ENCODE measurements at places on chromosomes 16 and 17.

DNA sequence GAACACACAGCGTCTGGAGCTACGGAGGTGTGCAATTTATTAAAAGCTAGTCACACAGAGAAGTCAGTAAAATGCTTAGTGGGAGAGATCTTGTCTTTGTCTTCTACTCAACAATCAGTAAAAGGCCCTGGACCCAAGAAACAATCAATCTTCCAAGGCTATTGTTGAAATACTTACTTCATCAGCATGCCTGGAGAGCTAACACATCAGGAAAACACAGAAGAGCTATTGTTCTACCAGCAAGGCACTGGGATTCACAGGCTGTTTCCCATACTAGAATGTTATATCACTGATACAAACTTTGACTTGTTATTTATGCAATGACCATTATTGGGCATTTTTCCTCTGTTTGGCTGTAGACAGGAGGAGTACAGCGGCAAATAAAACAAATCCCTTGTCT is 247.8 kb upstream of the ERCC4 start:
- DNase-seq: no peak

- no peak for DNase-seq
Observed at GRCh38 chr17:8147805-8148404, 4.3 kb downstream of the PER1 start.

GRCh38 chr17:77741109-77741508 is 217.4 kb upstream of the TNRC6C start:
- no peak for DNase-seq

- peak; percentile 53 for DNase-seq
Observed at GRCh38 chr16:16127469-16128116, 95.7 kb downstream of the ABCC6 start.

DNA sequence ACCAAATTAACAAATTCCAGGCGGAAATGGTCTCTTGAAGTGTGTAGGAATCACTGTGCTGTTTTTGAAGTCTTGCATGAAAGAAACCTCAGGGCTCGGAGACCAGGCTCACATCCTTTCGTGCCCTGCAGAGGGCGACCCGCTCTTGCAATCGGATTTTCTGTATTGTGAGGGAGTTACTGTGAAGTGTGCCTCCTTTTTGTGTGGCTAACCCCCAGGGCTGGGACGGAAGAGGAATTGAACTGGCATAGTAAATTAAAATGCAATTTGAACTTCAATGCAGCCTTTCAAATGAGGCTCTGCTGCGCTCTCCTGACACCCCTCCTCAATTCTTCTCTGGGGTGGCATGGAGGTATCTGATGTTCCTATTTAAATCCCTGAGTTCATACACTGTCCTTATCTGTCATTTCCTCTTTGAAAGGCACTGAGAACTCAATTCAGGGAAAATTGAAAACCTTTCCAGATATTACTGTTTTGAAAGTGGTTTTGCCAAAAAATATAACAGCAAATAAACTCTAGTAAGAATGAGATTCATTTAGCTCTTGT is 51.5 kb upstream of the MGAT5B start:
- peak; percentile 41 for DNase-seq

DNA sequence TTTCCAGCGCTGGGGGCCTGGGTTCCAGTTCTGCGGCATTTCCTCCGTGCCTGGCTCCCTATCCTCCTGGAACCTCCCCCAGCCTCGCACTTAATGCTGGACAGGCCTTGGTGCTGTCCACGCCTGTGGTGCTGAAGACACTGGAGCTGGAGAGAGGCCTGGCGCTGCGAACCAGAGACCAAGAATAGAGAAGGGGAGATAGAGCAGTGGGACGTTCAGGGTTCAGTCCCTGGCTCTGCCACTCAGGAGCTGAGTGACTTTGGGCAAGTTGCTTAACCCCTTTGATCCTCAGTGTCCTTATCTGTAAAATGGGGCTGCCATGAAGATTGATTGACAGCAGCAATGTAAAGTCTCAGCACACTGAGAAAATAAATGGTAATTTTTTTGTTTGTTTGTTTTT is 11.9 kb downstream of the SBK1 start:
- DNase-seq: no peak

DNA sequence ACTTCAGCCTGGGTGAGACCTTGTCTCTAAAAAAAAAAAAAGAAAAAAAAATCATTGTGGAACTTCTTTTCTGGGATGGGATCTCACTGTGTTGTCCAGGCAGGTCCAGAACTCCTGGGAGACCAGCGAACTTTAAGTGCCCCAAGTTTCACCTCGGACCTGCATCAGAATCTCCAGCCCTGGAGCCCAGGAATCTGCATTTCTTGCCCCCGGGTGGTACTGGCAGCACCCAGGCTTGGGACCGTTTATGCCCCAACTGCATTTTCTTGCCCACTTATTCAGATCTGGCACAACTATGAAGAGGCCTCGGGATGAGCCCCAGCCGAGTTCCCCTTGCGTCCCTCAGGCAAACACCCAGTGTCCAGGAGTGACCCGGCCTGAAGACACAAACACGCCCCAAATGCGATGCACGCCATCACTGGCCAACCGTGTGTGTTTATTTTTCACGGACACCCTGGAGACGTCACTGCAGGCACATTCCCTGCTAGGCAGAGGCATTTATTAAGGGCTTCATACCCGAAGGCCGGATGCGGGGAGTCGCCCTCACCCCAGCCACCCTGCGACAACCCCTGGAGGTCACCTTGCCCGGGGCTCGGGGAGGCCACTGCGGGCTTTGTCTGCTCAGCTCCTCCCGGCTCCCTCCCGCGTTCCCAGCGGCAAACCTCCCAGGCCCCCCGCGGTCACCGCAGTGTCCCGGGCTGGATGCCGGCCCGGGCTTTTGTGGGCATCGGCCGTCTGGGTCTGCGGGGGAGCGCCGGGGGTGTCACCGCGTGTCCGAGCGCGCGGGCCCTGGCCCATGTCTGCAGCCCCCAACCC is 684 bp upstream of the SPIRE2 start:
- DNase-seq: no peak

GRCh38 chr17:37106049-37106448 is 157.3 kb downstream of the AATF start:
- no peak for DNase-seq

DNA sequence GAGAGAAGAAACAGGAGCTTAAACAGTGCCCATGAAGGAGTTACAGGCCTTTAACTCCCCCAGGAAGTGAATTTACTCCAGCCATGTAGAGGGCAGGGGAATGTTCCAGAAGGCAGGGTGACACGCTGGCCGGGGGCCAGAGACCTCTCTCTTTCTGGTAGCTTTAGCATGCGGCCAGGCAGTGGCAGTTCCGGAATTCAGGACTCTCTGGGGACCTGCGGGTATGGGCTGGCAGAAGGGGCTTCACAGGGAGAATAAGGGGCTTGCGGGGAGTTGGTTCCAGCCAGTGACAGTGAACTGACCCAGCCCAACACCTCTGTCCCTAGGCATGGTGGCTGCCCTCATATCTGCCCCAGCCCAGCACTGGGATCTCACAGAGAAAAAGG is 40.0 kb downstream of the MYH3 start:
- DNase-seq: no peak

DNA sequence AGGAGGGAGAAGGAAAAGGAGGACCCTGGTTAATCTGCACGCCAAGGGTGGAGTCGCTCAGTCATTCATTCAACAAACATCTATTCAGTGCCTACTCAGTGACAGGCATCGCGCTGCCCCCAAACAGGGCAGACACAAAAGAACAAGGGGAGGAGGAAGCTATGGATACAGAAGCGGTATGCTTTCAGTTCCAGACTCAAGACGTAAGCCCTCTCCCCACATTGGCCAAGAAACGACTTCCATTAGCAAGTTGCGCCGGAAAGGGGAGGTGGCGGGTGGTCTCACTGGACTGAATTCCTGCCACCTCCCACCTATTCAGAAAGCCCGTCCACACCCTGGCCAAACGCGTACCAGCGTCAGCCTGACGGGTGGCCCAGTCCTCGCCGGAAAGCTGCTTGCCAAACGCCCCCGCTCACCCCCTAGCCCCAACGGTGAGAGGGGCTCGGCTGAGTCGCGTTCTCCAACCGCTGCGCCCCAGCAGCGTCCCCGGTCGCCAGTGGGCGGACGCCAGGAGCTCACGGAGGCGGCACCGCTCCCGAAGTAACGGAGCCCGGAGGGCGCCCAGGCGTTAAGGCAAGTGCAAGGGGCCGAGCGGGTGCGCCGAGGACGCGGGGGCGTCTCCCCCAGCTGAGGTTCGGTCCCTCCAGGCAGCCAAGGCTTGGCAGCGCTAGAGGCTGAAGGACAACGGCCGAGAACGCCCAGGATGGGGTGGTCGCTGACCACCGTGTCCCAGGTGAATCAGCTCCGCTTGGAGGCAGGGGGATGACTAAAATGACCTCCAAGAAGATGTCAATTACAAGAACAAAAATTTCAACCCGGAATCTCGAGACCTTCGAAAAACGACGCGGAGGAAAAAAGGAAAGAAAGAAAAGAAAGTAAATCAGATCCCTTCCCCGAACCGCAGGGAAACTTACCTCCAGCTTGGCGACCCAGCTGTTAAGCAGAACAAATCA is 470.7 kb downstream of the SOX9 start:
- no peak for DNase-seq

- DNase-seq: no peak
Observed at GRCh38 chr16:74296104-74296431, 546 bp upstream of the PSMD7 start.

DNA sequence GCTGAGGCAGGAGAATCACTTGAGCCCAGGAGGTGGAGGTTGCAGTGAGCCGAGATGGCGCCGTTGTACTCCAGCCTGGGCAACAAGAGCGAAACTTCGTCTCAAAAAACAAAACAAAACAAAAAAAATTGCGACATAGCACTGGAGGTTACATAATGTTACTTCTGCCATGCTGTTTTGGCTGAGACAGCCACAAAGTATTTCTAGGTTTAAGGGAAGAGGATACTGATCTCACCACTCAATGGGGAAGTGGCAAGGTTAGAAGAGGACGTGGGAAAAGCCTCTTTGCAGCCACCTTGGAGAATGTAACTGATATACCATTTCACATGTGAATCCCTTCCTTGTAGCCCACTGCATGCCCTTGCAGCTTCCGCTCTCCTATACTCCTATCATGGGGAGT is 131.2 kb upstream of the NLRP1 start:
- no peak for DNase-seq

GRCh38 chr17:49554694-49555494 is 20.8 kb upstream of the NXPH3 start:
- no peak for DNase-seq

- no peak for DNase-seq
Observed at GRCh38 chr17:42678951-42679491, 2.2 kb upstream of the PLEKHH3 start.

DNA sequence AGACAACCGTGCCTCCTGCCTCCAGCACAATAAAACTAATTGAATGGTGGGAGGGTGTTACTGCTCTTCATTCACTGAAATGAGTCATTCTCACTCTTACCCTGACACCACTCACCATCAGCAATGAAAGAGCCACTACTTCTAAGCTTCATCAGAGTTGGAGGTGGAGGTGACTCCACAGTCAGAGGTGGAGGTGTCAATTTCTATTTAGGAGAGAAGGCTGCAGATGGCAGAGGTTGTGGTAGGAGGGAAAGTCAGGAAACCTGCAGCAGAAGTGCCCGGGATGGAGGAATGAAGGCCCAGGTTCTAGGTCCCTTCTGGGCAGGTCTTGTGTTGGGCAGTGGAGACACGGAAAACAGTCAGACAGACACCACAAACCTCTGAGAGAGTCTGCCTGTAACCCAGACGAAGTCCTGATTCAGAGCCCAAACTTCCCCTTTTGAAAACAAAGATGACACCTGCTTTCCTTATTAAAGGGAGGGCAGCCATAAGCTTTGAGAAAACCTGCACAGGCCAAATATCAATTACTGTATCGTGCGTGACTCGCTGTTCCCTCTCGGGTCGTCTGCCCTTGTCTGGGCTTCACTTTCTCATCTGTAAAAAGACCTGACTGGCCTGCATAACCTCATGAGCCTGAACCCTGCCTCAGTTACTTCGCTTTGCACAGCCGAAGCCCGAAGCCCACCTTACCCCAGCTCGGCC is 668 bp downstream of the ATPAF2 start:
- peak; percentile 39 for DNase-seq

- no peak for DNase-seq
Observed at GRCh38 chr17:36975922-36976515, 27.3 kb downstream of the AATF start.

GRCh38 chr16:86041807-86042206 is 142.8 kb downstream of the IRF8 start:
- DNase-seq: no peak

DNA sequence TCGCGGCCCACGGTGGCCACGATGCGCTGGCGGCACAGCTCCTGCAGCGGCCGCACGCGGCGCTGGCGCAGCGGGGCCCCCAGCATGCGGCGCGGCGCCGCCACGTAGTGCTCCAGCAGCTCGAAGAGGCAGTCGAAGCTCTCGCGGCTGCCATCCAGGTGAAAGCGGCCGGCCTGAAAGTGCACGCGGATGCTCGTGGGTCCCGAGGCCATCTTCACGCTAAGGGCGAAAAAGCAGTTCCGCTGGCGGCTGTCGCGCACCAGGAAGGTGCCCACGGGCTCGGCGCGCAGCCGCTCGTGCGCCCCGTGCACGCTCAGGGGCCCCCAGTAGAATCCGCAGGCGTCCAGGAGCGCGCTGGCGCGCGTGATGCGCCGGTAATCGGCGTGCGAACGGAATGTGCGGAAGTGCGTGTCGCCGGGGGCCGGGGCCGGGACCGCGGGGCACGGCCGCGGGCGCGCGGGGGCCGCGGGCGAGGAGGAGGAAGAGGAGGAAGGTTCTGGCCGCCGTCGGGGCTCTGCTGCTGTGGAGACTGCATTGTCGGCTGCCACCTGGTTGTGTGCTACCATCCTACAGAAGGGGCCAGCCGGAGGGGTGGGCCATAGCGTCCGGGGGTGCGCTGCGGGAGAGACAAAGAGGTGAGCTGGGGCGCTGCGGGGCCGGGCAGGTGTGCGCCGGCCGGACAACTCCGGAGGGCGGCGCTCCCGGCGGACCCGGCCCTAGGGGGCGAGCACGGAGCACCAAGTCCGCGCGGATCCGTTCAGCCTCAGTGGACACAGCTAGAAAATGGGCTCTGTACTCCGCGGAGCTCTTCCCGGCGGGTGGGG is 879 bp downstream of the SOCS1 start:
- DNase-seq: peak; percentile 30

GRCh38 chr16:9567666-9568065 is 476.2 kb downstream of the HAPSTR1 start:
- no peak for DNase-seq

DNA sequence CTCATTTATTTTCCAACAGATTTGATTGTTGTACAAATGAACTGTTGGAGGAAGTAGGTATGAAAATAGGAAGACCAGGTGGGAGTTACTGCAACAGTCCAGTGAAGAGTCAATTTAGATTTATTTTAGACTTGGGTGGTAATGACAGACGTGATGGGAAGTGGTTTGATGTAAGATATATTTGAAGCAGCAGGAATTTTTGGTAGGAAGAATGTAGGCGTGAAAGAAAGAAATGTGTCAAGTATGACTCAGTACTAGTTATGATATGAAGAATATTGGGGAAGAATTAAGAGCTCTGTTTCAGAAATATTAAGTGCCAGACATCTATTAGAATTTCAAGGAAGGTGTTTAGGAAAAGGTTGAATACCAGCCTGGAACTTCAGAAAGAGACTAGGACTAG is 247.9 kb upstream of the AXIN2 start:
- DNase-seq: no peak
